ENCODE measurements at places on chromosomes 7 and 10.

DNA sequence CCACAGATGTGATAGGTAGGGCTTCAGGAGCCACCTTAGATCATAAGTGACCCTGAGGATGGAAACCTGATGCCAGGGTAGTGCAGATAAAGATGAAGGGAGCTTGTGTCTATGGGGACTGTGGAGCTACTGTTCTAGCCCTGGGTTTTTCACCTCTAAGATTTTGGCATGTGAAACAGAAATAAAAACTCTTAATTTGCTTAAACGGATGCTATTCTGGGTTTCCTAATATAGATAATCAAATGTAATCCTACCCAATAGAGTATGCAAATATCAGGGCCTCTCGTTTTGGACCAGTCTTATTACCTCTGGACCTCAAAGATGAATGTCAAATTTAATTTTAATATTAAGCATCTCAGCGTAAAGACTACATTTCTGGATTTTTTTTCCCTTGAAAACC, 49.3 kb downstream of the ABCB4 start:
- DNase-seq: no peak

DNA sequence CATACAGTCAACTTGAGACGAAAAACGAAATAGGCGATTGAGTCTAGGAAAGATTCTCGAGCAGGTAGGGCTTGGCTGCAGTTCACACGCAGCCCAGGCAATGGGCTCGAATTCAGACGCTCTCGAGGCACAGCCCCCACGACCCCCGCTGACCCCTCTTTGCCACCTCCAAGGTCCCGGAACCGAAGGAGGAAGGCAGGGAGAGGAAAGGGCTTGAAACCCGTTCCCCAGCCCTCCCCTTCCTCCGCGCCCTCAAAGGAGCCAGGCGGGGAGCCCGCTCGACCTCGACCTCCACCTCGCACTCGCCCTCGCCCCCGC, 441 bp downstream of the CCDC186 start:
- no peak for DNase-seq

- DNase-seq: no peak
Measured at GRCh38 chr10:85671530-85671929, 695.1 kb downstream of the GRID1 start.

DNA sequence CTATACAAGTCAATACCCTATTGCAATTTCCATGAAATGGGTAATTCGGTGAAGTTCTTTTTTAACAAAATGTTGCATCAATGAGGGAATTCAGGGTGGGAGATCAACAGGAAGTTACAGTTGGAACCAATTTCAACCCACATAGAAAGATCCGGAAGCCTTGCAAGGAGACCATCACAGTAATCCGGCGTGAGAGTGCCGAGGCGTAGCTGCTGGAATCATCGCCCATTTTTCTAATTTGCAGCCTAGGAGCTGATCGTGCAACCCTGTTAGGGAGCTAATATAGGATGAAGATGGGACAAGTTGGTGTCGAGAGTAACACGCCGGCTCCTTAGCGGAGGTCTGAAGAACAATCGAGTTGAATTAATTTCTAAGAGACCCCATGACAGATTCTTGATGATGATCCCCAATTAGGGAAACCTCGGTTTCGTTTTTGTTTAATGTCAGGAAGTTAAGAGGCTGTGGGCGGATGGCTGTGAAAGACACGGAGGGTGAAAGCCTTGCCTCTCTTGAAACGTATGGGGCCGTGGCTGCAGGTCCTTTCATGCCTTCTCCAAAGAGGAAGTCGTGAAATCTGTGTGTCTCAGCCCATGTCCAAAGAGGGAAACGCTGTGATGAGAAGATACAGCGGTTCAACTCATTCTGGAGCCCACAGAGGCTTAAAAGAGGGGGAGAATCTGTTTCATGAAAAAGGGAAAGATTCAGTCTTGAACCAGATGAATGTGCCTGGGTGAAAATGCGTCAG, 51.2 kb upstream of the CARD11 start:
- DNase-seq: no peak

DNA sequence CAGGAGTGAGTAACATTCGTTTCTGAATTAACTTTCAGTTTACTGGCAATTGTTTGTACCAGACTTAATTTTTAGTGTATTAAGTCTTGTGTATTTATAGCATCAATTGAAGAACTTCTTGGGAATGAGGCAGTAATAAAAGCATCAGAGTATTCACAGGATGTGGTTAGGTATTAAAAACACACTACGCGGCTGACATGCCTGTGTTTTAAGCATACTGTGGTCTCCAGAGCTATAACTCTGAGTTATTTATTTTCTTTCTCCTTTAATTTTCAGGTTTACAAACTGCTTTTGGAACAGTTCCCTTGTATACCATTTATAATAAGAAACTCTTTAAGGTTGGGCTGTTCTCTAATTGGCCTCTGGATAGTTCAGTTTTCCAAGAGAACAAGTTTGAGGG, 626.1 kb upstream of the NRG3 start:
- no peak for DNase-seq

- no peak for DNase-seq
Measured at GRCh38 chr7:70387217-70387616, 744.7 kb upstream of the GALNT17 start.

DNA sequence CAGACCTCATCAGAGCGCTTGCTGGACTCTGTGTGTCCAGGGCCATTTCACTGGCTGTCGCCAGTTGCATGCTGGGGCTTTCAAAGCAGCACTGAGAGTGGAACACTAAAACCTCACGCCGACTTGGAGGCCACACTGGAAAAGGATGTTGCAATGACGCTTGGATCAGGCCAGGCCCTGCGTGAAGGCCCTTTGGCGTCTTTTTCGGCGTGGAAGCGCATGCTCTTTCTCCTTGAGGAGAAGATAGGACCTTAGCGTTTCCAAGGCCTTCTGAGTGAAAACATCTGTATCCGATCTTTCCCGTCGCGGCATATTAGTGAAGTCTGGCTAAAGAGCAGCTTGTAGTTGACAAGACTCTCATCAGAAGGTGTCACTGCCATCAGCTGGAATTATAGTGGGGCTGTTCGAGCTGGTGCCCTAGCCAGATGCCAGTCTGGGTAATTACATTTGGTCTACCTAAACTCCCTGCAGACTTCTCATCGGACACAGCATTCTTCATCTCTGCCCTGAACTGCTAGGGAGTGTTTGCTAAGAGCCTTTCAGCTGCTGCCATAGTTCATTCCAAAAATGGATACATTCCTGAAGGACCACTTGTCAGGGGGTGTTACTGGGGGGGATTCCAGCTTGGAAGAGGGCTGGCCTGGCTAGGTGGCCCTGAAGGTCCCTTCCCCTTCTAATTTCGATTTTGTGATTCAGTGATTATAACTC, 167.7 kb upstream of the TCF7L2 start:
- DNase-seq: no peak
